ENCODE measurements at places on chromosomes 3 and 15. TPM values are rescaled to one million over a fixed set of nuclear protein-coding genes. Genes with fewer than 3 reads are reported as not detected.

The CHRFAM7A gene
- not detected for total RNA-seq

The FETUB gene
- not detected for total RNA-seq

The REC114 gene
- not detected for total RNA-seq

The NEO1 gene
- 60.2 TPM for total RNA-seq

The DPPA2 gene
- not detected for total RNA-seq

The LRRFIP2 gene
- total RNA-seq = 166 TPM

The CTDSPL2 gene
- total RNA-seq = 56.1 TPM

DNA sequence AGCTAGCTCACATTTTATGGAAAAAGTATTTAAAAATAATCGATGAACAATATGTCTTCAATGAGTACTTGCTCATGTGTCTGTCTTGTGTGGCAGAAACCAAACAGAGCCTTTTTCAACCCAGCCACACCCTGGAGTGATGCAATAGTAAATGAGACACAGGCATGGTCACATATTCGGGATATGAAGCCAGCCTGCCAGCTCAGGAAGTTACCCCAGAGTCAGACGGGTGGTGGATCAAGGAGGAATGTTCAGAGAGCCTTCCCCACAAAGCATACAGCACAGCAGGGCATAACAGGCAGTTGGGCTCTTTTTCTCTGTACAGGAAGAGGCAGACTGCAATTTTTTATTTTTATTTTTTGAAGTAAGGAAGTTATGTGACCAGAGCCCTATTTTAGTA lies 27.3 kb downstream of the LARP6 start:
- H3K27me3 ChIP-seq = no peaks in the 10 kb centered on the region
- H3K36me3 ChIP-seq = no peaks in the 10 kb centered on the region
- H3K4me1 ChIP-seq = no peaks in the 10 kb centered on the region
- H3K27ac ChIP-seq = no peak overlapping the region
- DNase-seq = no peak

GRCh38 chr3:114855839-114856238 lies 291.2 kb downstream of the ZBTB20 start:
- H3K27me3 ChIP-seq = no peaks in the 10 kb centered on the region
- H3K27ac ChIP-seq = no peak overlapping the region
- no peak for DNase-seq
- H3K36me3 ChIP-seq = no peaks in the 10 kb centered on the region
- H3K4me3 ChIP-seq = no peak overlapping the region

- no peak for DNase-seq
- H3K4me1 ChIP-seq = no peaks in the 10 kb centered on the region
- no peaks in the 10 kb centered on the region for H3K27me3 ChIP-seq
- no peaks in the 10 kb centered on the region for H3K36me3 ChIP-seq
Observed at GRCh38 chr3:122609798-122610559, 32.5 kb downstream of the PARP15 start.

GRCh38 chr3:170511371-170511770 lies 74.5 kb downstream of the SLC7A14 start:
- H3K4me1 ChIP-seq = no peaks in the 10 kb centered on the region
- no peak for DNase-seq
- H3K27ac ChIP-seq = no peak overlapping the region
- no peaks in the 10 kb centered on the region for H3K36me3 ChIP-seq

GRCh38 chr3:11509173-11510000 lies 134.3 kb downstream of the VGLL4 start:
- no peaks in the 10 kb centered on the region for H3K36me3 ChIP-seq
- peak; percentile 74 for DNase-seq
- H3K27ac ChIP-seq = peak overlapping the region; percentile 43
- H3K4me1 ChIP-seq = no peaks in the 10 kb centered on the region

DNA sequence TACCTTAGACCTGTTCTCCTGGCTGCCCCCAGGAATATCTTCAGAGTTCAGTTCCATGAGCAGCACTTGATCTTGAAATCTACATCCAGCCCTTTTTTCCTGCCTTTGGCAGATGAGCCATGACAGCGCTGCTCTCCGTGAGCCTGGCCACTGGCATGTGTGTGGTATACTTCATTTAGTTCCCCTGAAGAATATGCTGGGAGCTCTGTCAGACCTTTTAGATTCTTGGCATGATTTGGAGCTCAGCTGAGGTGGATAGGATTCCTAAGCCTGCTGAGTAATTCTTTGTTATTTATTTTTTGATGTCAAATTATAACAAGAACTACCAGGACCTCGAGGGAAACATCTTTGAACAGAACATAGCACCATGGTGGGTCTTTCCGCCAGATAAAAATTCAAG lies 121.7 kb downstream of the EDEM1 start:
- H3K4me1 ChIP-seq = no peaks in the 10 kb centered on the region
- H3K27ac ChIP-seq = no peak overlapping the region
- no peaks in the 10 kb centered on the region for H3K27me3 ChIP-seq
- H3K36me3 ChIP-seq = no peaks in the 10 kb centered on the region
- no peak for DNase-seq

DNA sequence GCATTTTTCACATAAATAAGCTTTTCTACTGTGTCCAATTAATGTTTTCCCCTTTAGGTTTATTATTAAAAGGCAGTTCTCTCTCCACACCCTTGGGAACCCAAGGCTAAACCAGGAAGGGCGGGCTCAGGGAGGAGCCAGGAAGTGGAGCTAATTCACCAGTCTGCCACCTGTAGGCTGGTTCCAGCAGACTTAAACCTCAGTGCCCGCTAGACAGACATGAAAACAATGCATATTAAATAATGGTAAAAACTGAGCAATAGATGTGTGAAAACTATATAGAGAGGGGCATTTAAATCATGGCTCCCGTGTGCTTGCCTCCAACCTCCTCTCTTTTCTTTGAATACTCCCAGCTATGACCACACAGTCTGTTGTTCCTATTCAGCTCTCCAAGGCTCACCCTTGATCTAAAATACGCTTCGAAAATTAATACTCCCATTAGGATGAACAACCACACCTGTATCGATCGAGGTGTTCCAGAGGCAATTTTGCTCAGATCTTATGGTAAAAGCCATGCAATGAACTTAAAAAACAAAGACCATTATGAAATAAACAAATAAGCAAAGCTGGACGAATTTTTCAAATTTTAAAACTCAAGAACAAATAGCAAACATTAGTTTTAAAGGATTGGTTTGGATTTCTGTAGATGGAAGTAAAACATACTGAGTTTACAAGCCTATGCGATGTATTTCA lies 253.3 kb downstream of the TJP1 start:
- H3K4me3 ChIP-seq = no peak overlapping the region
- no peaks in the 10 kb centered on the region for H3K27me3 ChIP-seq
- DNase-seq = no peak
- H3K4me1 ChIP-seq = no peaks in the 10 kb centered on the region
- H3K27ac ChIP-seq = no peak overlapping the region

DNA sequence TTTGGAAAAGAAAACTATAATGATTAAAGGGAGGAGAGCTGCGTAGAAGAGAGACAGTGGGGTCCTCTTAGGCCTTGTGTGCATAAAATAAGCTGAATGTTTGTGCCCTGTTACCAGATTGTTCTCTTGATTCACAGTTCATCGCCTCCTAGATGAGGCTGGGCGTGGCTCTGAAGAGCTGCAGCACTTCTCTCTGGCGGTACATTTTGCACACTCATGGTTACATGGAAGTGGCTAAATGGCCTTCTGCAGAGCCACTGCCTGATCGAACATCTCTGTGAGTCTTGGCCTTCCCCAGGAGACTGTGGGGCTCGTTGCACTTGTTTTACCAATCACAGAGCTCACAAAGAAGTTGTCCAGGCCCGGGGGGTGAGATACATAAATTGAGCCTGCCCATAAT lies 208.8 kb downstream of the GABRG3 start:
- H3K27me3 ChIP-seq = no peaks in the 10 kb centered on the region
- H3K4me3 ChIP-seq = no peak overlapping the region
- H3K4me1 ChIP-seq = no peaks in the 10 kb centered on the region
- H3K36me3 ChIP-seq = no peaks in the 10 kb centered on the region
- no peak overlapping the region for H3K27ac ChIP-seq
- DNase-seq = no peak

GRCh38 chr3:28232659-28233058 lies 8.8 kb upstream of the CMC1 start:
- no peaks in the 10 kb centered on the region for H3K27me3 ChIP-seq
- DNase-seq = no peak
- H3K4me3 ChIP-seq = no peak overlapping the region
- no peaks in the 10 kb centered on the region for H3K4me1 ChIP-seq
- no peaks in the 10 kb centered on the region for H3K36me3 ChIP-seq

DNA sequence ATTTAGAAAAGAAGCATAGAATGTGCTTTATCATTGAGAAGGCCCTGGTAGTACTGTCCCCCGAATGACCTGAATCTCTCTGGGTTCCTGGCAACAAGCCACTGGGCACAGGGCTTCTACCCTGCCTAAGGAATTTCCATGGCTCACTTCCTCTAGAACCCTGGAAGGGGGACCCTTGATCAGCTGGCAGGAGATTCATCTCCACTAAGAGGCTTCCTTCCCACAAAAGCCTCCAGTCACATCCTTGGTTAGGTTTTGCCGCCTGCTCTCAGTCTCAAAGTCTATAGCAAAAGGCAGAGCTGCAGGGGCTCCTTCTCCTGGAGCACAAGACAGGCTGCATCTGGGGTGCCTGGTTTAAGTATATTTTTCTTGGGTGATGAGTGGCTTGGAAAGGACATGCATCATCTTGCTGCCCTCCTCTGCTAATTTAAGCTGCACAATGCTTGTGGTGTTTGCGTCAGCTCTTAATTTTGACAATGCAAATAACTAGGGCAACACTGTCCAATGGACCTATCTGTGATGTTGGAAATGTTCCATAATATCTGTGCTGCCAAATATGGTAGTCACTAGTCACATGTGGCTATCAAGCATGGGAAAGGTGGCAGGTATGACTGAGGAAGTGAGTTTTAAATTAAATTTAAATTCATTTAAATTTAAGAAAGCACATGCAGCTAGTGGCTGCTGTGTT lies 33.4 kb upstream of the RARRES1 start:
- no peak overlapping the region for H3K4me3 ChIP-seq
- no peak overlapping the region for H3K27ac ChIP-seq
- DNase-seq = no peak
- peaks cover 24% of the 10 kb centered on the region for H3K4me1 ChIP-seq
- H3K27me3 ChIP-seq = no peaks in the 10 kb centered on the region

DNA sequence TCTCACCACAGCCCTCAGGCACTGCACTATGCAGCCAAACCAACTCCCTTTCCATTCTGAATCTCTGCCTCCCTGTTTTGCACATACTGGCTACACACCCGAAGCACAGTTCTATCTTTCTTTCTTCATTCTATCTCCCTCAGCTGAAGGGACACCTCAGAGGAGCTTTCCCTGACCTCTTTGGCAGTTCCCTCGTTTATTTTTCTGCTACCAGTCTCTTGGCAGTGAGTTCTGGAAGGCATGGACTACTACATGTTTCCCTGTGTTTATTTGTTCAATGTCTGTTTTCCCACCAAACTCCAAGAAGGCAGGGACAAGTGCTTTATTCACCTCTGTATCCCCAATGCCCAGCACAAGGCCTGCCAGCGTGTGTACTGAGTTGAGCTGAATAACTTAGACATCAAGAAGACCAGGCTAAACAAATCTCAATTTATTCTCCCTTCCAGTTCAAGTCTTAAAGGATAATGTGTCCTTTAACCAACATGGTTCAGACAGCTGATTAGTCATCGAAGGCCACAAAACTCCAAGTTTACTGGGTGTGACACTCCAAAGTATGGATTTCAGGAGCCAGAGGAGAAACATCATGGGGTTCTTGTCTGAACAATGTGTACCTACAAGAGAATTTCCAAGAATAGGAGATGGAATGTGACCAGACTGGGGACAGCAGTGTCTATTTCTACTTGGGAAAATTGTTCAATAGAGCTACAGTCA lies 260.1 kb upstream of the CTNNB1 start:
- H3K4me1 ChIP-seq = no peaks in the 10 kb centered on the region
- H3K27me3 ChIP-seq = no peaks in the 10 kb centered on the region
- H3K27ac ChIP-seq = no peak overlapping the region
- no peaks in the 10 kb centered on the region for H3K36me3 ChIP-seq
- no peak overlapping the region for H3K4me3 ChIP-seq

DNA sequence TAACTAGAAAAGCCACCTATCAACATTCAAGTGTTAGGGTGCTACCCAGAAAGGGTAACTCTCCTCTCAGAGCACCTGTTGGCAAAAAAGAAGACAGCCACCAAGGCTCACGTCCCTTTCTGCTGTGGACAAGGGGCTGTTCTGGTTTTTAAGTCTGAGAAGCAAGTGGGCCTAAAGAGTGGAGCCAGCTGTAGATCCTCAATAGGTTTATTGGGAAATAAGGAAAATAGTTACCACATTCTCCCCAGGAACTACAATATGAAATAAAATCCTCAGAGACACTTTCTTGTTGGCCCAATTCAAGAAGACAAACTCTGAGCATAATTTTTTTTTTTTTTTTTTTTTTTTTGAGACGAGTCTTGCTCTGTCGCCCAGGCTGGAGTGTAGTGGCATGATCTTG lies 35.8 kb downstream of the LRIG1 start:
- no peaks in the 10 kb centered on the region for H3K4me1 ChIP-seq
- DNase-seq = no peak
- peaks cover 3% of the 10 kb centered on the region for H3K36me3 ChIP-seq
- no peak overlapping the region for H3K4me3 ChIP-seq
- no peaks in the 10 kb centered on the region for H3K27me3 ChIP-seq
- H3K27ac ChIP-seq = no peak overlapping the region

DNA sequence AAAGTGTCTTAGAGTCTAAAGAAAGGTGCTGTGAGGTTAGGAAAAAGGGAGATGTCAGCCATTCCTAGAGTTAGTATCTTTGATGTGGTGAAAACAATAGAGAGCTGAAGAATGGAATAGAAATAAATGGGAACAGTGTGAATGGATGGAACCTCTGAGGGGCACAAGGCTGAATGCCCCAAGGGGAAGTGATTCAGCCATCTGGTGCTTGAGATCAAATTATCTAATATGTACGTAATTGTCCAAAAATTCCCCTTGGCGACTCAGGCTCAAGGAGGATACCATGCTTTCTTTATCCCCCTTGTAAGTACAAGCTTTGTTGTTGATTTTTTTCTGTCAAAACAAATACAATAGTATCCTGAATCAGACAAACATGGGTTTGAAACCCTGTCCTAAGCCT lies 361.6 kb downstream of the LSAMP start:
- no peak overlapping the region for H3K4me3 ChIP-seq
- no peaks in the 10 kb centered on the region for H3K4me1 ChIP-seq
- no peak for DNase-seq
- H3K27ac ChIP-seq = no peak overlapping the region
- no peaks in the 10 kb centered on the region for H3K27me3 ChIP-seq

DNA sequence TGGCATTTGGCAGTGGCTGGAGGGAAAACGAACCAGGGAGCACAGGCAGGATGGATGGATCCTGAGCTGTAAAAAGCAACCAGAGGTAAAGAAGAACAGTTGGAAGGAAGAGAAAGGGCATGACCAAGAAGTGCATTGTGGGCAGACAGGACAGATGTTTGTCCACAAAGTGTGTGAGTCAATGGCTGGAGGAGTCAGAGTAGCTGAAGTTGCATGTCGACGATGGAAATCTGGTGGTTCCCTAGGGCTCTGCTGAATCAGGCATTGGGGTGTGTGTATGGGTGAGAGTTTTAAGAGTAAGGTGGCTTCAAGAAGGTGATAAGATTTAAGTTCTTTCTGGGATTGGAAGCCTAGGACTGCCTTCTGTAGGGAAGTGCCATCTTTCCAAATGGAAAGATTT lies 214.0 kb upstream of the BHLHE40 start:
- H3K27ac ChIP-seq = no peak overlapping the region
- no peak overlapping the region for H3K4me3 ChIP-seq
- H3K36me3 ChIP-seq = no peaks in the 10 kb centered on the region
- DNase-seq = no peak
- no peaks in the 10 kb centered on the region for H3K4me1 ChIP-seq

All from Peyer's patch (tissue), 4 donors.